ENCODE measurements at places on chromosomes 4 and X.

GRCh38 chrX:68989865-68990606 lies 161.2 kb downstream of the EFNB1 start:
- DNase-seq, result no peak

- DNase-seq, result no peak
These were observed 70.9 kb downstream of the DDX60 start for GRCh38 chr4:168247603-168248002.

GRCh38 chr4:83238393-83239248 lies 46.0 kb downstream of the COQ2 start:
- no peak for DNase-seq

GRCh38 chrX:30680618-30681017 lies 27.4 kb downstream of the GK start:
- DNase-seq, result no peak

DNA sequence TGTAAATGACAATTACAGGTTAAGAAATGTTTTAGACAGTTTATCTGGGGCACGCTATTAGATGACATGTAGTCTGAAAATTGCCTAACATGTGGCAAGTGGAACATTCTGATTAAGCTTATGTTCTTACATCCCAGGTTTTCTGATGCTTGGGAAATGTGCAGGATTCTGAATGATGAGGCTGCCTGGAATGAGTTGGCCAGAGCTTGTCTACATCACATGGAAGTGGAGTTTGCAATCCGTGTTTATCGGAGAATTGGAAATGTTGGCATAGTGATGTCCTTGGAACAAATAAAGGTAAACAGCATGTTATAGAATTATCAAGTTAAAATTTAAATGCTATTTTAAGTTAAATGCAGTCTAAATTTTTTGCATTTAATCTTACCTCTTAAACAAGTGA lies 49.3 kb downstream of the WDR19 start:
- no peak for DNase-seq

GRCh38 chr4:146585761-146586333 lies 52.8 kb upstream of the POU4F2 start:
- no peak for DNase-seq

- DNase-seq, result no peak
These were observed 33.7 kb downstream of the NOP14 start for GRCh38 chr4:2929469-2929868.

DNA sequence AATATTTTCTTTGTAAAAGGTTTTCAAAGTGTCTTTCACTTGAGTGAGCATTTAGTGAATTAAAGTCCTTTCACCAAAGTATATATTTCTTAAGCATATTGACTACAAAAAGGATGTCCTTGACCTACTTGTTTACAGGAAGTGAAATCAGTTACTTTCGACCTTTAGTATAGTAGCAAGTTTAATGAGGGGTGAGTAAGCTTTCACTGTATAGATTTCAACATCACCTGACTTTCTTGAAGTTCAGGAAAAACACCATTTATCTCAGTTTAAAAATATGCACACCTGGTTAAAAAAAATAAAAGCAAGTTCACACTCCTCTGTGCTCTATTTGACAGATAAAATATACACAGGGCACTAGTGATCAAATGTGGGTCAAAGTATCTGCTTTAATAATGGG lies 88.1 kb downstream of the CCSER1 start:
- no peak for DNase-seq

- no peak for DNase-seq
These were observed 1023.9 kb upstream of the GRID2 start for GRCh38 chr4:91279899-91280298.

- no peak for DNase-seq
These were observed 165.6 kb downstream of the ATP10D start for GRCh38 chr4:47650584-47651130.

GRCh38 chr4:21709031-21709430 lies 239.5 kb downstream of the KCNIP4 start:
- no peak for DNase-seq
